ENCODE measurements at places on chromosomes 5 and 9.

GRCh38 chr5:65802820-65803219 is 80.8 kb downstream of the NLN start:
- no peak for DNase-seq

GRCh38 chr5:157371655-157372471 is 88.2 kb upstream of the NIPAL4 start:
- DNase-seq, result no peak

DNA sequence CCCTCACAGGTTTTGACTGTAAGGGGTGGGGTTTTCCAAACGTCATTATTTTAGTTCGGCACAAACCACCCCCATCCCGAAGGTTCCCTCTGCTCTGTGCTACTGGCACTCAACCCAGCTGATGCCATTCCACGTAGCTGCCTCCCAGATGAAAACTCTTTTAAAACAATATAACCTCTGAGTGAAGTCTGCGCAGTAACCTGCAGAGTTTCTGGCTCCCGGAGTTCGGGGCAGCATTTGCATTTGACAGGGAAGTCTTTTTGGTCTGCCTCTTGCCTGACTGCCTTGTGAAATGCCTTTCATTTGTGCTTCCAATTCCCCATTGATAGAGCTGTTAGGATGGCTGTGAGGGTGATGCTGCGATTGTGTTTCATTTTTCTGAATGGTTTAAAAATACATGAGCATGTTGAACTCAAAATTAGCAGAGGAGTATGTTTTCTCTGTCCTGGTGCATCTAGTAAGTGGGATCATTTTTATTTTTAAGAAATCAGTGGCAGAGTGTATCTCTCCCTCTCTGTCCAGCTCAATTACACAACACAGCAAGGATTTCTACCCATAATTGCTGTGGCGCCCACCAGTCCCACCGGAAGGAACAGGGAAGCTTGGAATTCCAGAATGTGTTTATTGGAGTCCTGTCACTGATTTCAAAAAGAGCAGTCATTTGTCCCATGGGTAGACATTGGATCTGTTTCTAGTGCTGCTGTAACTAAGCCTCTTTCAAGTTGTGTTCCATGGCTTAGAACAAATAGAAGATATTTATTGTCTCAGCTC is 24.8 kb downstream of the ADCY2 start:
- no peak for DNase-seq

DNA sequence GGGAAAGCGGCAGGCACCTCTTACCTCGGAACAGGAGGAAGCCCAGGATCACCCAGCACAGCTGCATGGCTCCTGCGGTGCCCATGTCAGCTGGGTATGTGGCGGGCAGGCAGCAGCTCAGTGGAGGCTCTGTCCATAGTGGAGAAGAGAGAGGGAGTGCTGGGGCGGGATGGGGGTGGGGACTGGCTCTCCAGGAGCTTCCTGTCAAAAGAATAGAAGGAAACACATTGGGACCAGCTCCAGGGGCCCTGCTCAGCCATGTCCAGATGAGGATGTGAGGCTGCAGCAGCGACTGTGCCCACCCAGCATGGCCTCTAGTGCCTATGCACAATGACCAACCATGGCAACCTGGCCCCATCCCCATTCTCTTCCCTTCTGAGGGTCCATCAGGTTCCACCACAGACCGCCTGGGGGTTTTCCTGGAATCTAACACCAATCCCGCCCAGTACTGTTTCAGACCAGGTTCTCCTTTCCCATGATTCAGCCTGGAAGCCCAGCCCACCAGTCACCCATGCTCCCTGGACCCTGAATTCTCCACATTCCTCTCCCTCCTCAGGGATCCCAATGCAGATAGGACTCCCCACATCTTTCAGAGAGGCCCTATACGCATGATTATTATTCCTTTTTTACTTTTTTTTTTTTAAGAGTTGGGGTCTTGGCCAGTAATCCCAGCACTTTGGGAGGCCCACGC is at the start of gene ECSCR:
Gene ECSCR (minus strand): TSS at position 158 of the 691 bp plus-strand sequence. CDS start 73 bp downstream, at position 85.
- peak; percentile 30 for DNase-seq

GRCh38 chr9:107024193-107024592 is 161.2 kb downstream of the ZNF462 start:
- DNase-seq, result no peak

GRCh38 chr9:98304381-98304780 is 48.9 kb upstream of the TBC1D2 start:
- DNase-seq, result no peak

DNA sequence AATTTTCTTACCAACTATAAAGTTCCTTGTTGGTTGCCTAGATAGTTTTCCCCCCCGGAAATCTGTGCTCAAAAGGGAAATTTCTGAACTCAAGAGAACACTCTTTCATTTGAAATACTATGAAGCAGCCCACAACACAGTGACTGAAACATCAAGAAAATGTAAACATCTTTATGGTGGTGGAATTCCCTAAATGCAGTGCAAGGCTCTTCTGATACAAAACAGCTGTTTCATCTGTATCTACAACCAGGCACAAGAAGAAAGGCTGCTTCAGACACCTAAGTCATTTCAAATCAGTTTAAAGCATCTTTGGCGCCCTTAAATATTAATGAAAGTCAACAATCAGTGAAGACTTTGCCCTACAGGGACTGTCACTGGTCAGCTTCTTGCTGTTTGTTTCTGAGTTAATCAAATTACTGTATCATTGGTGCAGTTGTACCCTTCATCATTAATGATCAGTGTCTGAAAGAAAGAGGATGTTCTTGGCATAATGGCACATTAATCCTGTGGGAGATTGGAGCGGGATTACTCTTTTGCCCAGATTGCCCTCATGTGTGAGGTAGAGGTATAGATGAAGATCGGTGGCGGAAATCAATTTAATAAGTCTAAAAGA is 947.0 kb downstream of the NR2F1-AS1 start:
- no peak for DNase-seq

DNA sequence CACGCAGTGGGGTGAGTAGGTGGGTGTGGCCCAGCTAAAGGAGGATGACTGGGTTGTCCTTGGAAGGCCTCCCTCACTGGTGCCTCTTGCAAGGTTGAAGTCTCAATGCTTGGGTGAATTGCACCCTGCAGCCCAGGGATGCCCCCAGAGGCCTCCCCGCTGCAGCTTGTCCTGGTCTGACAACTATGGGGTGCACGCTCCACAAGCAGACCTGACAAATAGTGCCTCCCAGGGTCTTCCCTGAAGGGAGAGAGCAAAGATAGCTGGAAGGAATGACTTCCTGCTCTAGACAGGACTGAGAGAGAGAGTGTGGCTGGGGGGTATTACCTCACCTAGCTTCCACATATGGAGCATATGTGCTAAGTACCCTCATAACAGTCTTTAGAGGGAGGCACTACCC is 1.7 kb downstream of the PSD2 start:
- no peak for DNase-seq

GRCh38 chr5:130045334-130045733 is 141.1 kb downstream of the CHSY3 start:
- no peak for DNase-seq

- DNase-seq, result no peak
These were observed 107.0 kb upstream of the CLINT1 start for GRCh38 chr5:157965989-157966388.

- DNase-seq, result no peak
These were observed 15.5 kb upstream of the BNC2 start for GRCh38 chr9:16885931-16886330.

GRCh38 chr5:78377718-78378105 is 17.3 kb downstream of the SCAMP1 start:
- no peak for DNase-seq

GRCh38 chr5:137061382-137061781 is 437.7 kb downstream of the SPOCK1 start:
- DNase-seq, result no peak

- no peak for DNase-seq
These were observed 5.7 kb downstream of the NIPBL start for GRCh38 chr5:36882250-36882649.

- DNase-seq, result no peak
These were observed 376.1 kb downstream of the EFNA5 start for GRCh38 chr5:107294669-107295068.

DNA sequence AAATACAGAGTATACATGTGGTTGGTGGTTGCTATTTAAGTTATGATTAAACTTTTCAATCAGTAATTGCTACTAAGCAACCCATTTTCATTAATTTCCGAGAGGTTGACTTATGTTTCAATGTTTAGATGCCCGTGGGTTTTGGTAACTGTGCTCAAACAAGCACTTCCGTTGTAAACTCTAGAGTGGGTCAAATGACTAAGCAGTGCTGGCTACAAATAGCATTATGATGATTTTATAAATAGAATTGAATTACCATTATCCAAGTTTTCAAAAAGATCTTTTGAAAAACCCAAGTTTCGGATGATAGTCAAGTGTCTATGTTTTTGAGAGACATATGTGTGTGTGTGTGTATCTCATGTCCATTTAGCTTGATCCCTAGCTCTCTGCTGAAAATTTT is 2369.4 kb upstream of the ACO1 start:
- no peak for DNase-seq

DNA sequence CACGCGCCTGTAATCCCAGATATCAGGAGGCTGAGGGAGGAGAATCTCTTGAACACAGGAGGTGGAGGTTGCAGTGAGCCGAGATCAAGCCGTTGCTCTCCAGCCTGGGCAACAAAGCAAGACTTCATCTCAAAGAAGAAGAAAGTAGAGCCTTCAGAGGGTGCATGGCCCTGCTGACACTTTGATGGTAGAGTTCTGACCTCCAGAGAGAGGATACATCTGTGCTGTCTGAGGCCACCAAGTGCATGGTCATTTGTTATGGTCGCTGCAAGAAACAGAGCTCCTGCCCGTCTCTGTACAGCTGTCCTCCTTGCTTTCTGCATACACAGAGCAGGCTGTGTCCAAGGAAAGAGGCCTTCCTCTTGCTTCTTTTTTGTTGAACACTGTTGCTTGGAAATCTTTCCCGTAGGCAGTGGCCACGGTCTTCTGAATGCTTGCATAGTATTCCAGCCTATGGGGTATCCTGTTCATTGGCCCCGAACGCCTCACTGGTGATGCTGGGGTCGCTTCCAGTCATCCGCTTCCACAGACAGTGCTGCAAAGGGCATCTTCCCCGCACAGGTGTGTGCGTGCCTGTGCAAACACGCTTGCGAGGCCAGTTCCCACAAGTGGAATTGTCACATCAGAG is 36.8 kb upstream of the UNC5A start:
- no peak for DNase-seq

GRCh38 chr5:141559461-141559860 is 59.3 kb downstream of the DIAPH1 start:
- no peak for DNase-seq

- DNase-seq, result no peak
These were observed 42.2 kb upstream of the C5orf58 start for GRCh38 chr5:170190436-170191134.

DNA sequence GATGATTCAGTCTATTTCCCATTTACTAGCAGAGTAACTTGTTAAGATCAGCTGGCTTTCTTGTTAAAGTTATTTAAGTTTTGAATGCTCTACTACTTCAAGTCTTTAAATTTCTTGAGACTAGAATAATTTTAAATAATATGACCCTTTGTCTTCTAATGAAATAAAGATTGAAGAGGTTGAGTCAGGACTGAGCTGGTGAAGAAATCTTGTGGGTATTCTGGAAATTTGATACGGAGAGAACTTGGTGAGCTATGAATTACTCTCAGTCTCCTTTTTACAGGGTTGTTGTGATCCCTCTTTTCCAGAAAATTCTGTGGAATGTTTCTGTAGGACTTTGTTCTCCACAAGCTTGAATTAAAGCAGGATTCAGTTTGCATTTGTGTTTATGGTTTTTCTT is 29.3 kb downstream of the RNF20 start:
- no peak for DNase-seq

DNA sequence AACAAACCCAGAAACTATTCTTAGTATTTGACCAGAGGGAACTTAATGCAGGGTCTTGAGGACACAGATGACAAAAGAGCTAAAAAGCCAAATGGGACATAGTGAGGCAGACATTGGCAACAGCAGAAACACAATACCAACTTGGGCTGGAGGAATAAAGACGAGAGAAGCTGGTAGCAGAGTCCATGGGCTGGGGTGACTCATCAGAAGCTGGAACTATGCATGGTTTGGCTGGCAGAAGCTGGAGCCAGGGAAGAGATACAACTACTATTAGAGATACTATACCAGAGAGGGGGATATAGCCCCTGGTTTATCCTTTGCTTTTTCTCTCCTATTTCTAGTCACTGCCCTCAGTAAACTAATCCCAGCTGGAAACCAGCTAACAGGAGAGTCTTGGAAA is 29.2 kb upstream of the DPYSL3 start:
- no peak for DNase-seq

DNA sequence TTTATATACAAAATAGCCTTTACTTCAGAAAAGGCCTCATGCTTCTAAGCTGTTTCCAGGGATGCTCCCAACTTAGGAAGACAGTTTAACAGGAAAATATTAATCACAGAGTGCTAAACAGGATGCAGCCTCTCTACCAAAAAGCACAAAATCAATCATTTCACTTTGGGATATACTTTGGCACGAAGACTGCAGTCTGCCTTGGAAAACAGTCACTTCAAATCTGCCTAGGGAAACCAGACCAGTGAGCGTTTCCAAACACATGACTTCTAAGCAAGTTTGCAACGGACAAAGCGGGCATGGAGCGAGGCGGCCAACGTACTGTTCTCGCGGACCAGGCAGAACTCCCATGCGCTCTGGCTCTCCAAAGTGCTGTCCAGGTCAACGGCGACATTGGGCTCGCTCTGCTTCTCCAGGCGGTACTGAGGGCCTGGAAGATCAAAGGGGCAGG is 201.0 kb downstream of the MAPKAP1 start:
- no peak for DNase-seq

DNA sequence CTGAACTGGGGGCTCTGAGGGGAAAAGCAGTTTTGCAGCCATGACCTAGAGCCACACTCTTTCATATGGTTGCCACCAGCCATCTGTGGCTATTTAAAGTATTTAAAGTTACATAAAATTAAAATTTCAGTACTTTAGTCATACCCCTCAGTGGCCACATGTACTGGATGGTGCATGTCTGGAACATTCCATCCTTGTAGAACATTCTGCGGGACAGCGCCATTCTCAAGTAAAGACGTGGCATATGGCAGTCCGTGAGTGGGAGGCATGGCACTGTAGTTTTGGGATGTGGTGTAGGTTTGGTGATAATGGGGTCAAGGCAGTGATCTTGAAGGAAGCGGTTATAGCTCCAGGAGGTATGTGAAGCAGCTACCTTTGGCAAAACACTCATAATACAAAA is 61.4 kb upstream of the NFIL3 start:
- no peak for DNase-seq

- DNase-seq, result no peak
These were observed 36.6 kb downstream of the FRMD3 start for GRCh38 chr9:83501565-83501964.

GRCh38 chr5:134758176-134758503 is 439 bp upstream of the DDX46 start:
- DNase-seq, result no peak

GRCh38 chr5:174849426-174849825 is 125.0 kb downstream of the MSX2 start:
- DNase-seq, result no peak

GRCh38 chr9:91740701-91741100 is 209.3 kb downstream of the ROR2 start:
- DNase-seq, result peak; percentile 59

GRCh38 chr9:8389531-8389930 is 590.0 kb upstream of the DMAC1 start:
- DNase-seq, result no peak

DNA sequence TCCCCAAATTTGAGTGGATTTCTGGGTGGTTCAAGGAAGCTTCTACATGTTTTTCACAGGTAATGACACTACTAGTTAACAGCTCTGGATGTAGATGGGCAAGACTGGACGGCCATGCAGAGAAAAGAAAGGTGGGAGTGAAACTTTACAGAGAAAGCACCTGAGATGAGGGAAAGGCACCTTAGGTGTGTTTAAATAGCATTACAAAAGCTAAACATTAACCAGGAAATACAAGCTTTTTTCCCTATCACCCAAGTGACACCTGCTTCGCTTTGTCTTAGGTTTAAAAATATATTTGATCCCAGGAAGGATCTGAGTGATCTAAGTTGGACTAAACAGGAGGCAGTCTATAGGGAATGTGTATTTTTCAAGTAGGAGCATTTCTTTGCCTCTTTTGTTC is 8.3 kb downstream of the C9orf152 start:
- DNase-seq, result no peak
